ENCODE measurements at places on chromosomes 2 and 18.

DNA sequence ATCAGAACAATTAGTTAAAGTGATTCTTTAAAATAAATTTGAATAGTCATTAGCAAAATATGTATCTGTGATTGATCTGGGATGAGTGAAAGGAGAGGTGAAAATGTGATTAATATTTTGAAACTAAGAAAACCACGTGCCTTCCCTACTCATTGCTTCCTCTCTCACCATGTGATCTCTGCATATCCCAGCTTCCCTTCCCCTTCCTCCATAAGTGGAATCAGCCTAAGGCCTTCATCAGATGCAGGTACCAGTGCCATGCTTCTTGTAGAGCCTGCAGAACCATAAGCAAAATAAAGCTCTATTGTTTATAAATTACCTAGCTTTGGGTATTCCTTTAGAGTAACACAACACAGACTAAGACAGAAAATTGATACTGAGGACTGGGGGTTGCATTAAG is 11.2 kb upstream of the STAT1 start:
- DNase-seq: no peak

GRCh38 chr2:222269132-222269531 is 29.7 kb downstream of the PAX3 start:
- no peak for DNase-seq

GRCh38 chr2:168160897-168161296 is 86.5 kb downstream of the STK39 start:
- DNase-seq: peak; percentile 39

- no peak for DNase-seq
Observed at GRCh38 chr2:121346407-121346806, 61.4 kb upstream of the TFCP2L1 start.

- DNase-seq: no peak
Observed at GRCh38 chr18:46401486-46402070, 255.4 kb downstream of the LOXHD1 start.

DNA sequence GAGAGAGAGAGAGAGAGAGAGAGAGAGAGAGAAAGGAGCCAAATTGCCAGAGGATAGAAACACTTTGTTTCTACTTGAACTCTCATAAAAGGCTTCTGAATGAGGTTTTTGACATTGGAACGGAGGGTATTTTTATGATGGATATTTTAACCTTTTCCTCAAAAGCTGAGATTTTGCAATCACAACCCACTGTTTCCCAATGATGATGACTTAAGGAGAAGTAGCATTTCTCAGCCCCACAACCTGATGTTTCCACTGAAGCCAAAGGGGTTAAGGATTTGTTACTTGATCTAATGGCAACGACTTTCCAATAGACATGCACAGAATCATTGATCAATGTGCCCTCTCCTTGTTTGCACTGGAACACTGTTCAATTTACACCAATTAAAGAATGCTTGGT is 67.1 kb upstream of the POU3F3 start:
- DNase-seq: peak; percentile 14

DNA sequence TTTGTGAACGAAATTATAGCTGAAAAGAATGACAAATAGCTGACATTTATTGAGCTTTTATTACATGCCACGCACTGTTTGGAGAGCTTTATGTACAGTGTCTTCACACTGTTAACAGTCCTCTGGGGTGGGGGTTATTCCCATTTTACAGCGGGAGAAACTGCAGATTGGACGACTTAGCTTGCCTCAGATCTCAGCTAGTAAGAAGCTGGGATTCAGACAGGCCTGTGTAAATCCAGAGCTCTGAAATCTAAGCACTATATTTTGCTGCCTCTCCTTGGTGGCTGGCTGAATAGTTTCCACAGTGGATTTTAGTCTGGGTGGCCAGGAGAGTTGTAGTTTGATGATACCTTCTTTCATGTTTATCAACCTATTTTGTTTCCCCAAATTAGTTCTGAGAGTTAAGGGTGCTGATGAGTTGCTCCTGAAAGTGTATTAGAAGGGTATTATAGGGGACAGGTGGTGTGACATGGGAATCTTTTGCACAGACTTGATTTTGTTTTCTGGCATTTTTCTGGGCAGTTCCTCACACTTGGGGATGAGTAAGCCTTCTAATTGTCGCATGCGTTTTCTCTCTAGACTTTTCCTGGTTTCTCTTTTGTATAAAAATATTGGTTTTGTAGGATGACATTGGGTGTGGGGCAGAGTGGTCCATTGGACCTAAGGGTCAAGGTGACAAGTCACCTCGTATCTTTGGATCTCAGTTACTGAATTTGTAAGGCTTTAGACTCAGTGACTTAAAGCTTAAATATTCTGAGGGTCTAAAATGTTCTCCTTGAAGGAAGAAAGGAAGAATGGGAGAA is 1.5 kb downstream of the ACSL3 start:
- DNase-seq: peak; percentile 12

DNA sequence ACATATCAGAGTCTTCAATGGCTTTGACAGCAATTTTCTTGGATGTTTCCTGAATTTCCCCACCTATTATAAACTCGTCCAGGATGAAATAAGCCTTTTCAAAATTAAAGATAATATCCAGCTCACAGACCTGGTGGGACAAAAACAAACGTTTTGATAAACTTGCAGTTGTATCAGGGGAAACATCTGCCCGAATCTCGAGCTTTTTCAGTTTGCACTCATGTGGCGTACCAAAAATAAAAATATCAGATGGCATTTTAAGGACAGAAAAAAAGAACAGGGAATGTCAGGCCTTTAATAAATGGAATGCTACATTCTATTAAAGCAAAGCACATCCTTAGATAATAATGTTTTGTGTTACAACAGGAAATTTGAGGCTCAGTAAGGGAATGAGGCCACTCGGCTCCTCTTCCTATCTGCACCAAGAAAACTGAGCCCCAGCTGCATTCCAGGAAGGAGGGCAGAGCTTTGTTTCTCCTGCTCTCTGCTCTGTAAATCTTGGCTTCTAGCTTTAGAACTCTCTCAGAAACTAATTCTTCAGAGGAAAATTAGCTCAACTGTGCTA is 72.1 kb downstream of the AP1S3 start:
- no peak for DNase-seq

- no peak for DNase-seq
Observed at GRCh38 chr18:49031511-49032188, 80.9 kb upstream of the SMAD7 start.

DNA sequence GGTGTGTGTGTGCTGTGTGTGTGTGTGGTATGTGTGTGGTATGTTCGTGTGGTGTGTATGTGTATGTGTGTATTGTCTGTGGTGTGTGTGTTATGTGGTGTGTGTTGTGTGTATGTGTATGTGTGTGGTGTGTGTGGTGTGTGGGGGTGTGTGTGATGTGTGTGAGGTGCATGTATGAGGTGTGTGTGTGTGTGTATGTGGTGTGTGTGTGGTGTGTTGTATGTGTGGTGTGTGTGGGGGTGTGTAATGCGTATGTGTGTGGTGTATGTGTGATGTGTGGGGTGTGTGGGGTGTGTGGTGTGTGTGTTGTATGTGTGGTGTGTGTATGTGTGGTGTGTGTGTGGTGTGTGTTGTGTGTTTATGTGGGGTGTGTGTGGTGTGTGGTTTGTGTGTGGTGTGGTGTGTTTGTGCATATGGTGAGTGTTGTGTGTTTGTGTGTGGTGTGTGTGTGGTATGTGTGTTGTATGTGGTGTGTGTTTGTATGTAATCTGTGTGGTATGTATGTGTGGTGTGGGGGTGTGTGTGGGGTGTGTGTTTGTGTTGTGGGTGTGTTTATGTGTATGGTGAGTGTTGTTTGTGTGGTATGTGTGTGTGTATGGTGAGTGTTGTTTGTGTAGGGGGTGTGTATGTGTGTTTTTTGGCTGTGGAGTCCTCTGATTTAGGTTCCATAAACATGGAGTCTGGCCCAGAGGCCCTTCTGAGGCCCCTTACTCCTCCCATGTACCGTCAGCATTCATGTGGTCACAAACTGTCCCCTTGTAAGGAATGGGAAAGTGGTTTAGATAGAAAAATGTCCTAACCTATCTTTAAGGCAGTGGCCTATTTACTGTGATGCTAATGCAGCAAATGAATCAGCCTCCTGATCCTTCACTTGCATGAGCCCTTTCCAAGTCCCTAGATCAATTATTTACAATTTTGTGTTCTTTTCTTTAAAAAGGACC is 116.0 kb downstream of the ALPK2 start:
- no peak for DNase-seq

DNA sequence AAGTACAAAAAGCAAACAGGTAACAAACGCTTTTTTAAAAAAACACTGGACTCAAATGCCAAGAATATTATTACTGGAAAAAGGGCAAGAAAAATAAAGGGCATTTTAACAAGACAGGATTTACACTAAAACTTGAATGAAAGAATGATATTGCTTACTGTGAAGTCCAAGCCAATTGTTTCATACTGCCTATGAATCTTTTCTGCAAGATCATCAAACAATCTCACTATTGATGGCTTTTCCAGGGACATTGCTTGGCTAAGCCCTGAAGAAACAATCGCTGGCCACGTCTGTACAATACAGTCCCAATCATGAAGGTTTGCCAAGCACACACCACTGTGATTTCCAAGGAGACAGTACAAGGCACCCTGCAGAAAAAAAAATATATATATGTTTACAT is 41.4 kb upstream of the GPR75 start:
- no peak for DNase-seq

- no peak for DNase-seq
Observed at GRCh38 chr2:105634198-105634597, 110.5 kb upstream of the NCK2 start.

- DNase-seq: no peak
Observed at GRCh38 chr2:172234716-172235691, 132.3 kb upstream of the DLX2 start.

- no peak for DNase-seq
Observed at GRCh38 chr2:99706735-99707134, 216.9 kb upstream of the REV1 start.

- DNase-seq: no peak
Observed at GRCh38 chr2:211766689-211767088, 771.9 kb downstream of the ERBB4 start.

- no peak for DNase-seq
Observed at GRCh38 chr18:67771271-67771670, 254.8 kb upstream of the DSEL start.

- DNase-seq: no peak
Observed at GRCh38 chr2:11310212-11310611, 34.2 kb downstream of the ROCK2 start.

- DNase-seq: no peak
Observed at GRCh38 chr2:136049991-136050920, 64.8 kb upstream of the DARS1 start.

DNA sequence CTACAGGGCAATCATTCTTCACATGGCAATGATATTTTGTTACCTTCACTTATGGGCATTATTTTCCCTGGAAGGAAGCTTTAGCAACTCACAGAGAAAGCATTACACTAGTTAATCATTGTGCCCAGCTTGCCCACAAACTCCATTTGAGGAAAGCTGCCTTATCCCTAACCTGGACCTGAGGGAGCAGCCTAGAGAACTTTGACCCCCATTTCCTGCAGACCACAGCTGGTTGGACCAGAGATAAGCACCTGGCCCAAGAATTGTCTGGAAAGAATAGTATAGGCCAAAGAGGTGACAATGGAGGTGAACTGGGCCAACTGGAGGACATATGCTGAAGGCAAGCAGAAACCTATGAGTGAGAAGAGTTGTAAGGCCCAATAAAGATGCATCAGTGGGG is 48.4 kb upstream of the SESTD1 start:
- no peak for DNase-seq

GRCh38 chr18:6493194-6493593 is 78.5 kb upstream of the L3MBTL4 start:
- no peak for DNase-seq

DNA sequence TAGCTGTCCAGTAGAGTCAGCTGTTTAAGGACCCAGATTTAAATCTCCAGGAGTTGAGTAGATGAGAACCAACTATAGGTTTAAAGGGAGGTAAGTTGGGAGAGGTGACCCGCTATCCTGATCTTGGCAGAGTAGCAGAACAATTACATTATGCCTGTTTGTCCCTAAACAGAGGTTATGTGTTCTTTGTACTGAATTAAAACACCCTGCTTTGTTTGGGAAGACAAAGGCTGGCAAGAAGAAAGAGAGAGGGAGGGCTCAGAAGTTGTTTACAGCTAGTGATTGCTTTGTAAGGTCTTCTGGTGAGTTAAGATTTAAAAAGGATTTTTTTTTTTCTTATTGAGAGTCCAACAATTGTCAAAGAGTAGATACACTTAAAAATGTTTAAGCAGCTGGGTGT is 37.3 kb downstream of the USP14 start:
- DNase-seq: no peak

- DNase-seq: no peak
Observed at GRCh38 chr2:229027353-229028105, 243.6 kb downstream of the PID1 start.

- DNase-seq: no peak
Observed at GRCh38 chr2:219056896-219057708, 3.6 kb downstream of the IHH start.

DNA sequence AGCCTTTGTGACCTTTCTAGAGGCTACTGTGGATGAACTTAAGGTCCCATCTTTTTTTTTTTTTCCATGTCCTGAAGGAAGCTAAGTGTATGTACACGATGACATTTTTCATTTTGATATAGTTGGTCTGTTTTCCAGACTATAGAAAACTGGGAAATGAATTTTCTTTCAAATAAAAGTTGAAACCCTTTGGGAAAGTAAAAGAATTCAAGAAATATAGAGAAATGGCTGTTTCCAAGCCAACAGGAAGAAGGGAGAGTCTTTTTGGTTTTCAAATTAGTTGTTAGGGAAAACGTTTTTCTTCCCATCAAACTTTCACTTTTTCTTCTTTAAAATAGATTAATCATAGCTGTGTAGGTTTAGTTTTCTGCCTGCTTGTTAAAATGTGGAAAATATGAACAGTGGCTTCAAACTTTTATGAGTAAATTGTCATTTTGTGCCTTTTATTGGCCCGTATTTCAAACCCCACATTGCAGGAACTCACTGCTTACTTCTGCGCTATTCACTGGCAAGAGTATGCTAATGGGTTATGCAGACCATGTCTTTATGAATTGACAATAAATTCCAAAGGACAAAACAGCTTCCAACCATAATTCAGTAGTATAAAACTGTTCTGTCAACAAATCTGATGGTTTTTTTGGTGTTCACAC is 27.7 kb upstream of the LYPD1 start:
- DNase-seq: no peak

- DNase-seq: no peak
Observed at GRCh38 chr2:197107291-197108269, 181.1 kb upstream of the PGAP1 start.

DNA sequence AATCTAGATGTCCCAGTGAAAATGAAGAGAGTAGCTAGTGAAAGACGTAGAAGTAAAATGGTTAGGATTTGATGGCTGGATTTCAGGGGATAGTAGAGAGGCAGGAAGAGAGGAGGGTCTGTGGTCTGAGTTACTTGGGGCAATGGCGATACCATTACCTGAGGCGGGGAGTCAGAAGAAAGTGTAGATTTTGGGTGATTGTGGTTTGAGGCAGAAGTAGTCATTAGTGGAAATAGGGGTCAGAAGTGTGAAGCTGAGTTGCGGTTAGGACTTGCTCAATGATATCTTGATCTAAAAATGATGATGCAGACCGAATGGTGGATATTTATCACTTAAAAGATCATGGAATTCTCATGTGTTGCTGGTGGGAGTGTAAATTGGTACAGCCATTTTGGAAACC is 41.0 kb downstream of the CEP192 start:
- no peak for DNase-seq
